ENCODE measurements at places on chromosomes 4 and X. TPM values are rescaled to one million over a fixed set of nuclear protein-coding genes. Genes with fewer than 3 reads are reported as not detected.

DNA sequence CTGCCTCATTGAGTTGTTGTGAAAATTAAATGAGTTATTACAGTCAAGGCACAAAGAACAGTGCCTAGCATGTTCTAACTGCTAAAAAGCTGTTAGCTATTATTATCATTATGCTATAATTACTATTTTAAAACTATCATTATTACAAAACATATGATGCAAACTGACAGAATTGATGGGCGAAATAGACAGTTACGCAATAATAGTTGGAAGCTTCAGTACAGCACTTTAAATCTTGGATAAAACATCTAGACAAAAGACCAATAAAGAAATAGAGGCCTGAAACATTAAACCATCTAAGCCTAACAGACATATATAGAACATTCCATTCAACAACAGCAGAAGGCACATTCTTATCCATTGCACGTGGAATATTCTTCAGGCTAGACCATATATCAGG is 73.0 kb downstream of the TAB3 start:
- no peak overlapping the region for H3K4me3 ChIP-seq
- no peaks in the 10 kb centered on the region for H3K36me3 ChIP-seq
- no peak overlapping the region for H3K27ac ChIP-seq
- no peaks in the 10 kb centered on the region for H3K27me3 ChIP-seq

GRCh38 chr4:175035905-175036304 is 117.7 kb downstream of the ADAM29 start:
- no peaks in the 10 kb centered on the region for H3K27me3 ChIP-seq
- no peak overlapping the region for H3K27ac ChIP-seq
- no peaks in the 10 kb centered on the region for H3K36me3 ChIP-seq
- H3K4me1 ChIP-seq = no peaks in the 10 kb centered on the region

DNA sequence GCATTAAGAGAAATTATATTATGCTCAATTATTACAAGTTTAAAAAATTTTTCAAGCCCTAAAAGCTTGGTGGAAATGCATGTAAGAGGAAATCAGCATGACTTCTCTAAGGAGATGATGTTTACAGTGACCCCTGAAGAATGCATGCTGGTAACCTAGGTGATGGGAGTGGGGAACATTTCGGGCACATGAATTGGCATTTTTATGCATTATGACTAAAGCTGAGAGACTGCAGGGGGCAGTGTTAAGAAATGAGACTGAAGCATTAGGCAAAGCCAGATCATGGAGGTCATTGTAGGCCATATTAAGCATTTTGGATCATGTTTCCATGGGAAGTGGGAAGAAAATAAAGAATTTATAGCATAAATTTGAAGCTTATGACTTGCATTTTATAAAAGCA is 421.3 kb downstream of the FAT4 start:
- no peaks in the 10 kb centered on the region for H3K4me1 ChIP-seq
- no peak for DNase-seq
- no peaks in the 10 kb centered on the region for H3K27me3 ChIP-seq

GRCh38 chr4:1727117-1728031 is 6.1 kb downstream of the TACC3 start:
- H3K27ac ChIP-seq = peak overlapping the region; percentile 52
- no peak overlapping the region for H3K4me3 ChIP-seq
- DNase-seq = peak; percentile 61
- no peaks in the 10 kb centered on the region for H3K27me3 ChIP-seq
- no peaks in the 10 kb centered on the region for H3K4me1 ChIP-seq
- H3K36me3 ChIP-seq = no peaks in the 10 kb centered on the region

- no peak overlapping the region for H3K27ac ChIP-seq
- H3K4me3 ChIP-seq = no peak overlapping the region
- no peak for DNase-seq
- H3K4me1 ChIP-seq = no peaks in the 10 kb centered on the region
- H3K36me3 ChIP-seq = no peaks in the 10 kb centered on the region
- no peaks in the 10 kb centered on the region for H3K27me3 ChIP-seq
Observed at GRCh38 chr4:59455751-59456150, 1744.4 kb upstream of the ADGRL3 start.

GRCh38 chrX:135397652-135398051 is 24.1 kb upstream of the SMIM10L2A start:
- H3K27ac ChIP-seq = no peak overlapping the region
- no peak for DNase-seq
- no peaks in the 10 kb centered on the region for H3K4me1 ChIP-seq
- H3K36me3 ChIP-seq = no peaks in the 10 kb centered on the region
- H3K27me3 ChIP-seq = no peaks in the 10 kb centered on the region

- DNase-seq = no peak
- no peaks in the 10 kb centered on the region for H3K36me3 ChIP-seq
- no peaks in the 10 kb centered on the region for H3K4me1 ChIP-seq
- H3K27ac ChIP-seq = peak overlapping the region; percentile 32
- H3K4me3 ChIP-seq = no peak overlapping the region
- H3K27me3 ChIP-seq = no peaks in the 10 kb centered on the region
Observed at GRCh38 chrX:17923546-17923945, 62.4 kb upstream of the RAI2 start.

Gene BCAP31
- 91.7 TPM for total RNA-seq

Gene PLXNA3
- total RNA-seq = 2.1 TPM

Gene MAP9
- total RNA-seq = 27.4 TPM

All from uterus (tissue), 4 donors.